ENCODE measurements at places on chromosomes 5 and 9.

- no peak for DNase-seq
These were observed 182.0 kb downstream of the CCDC192 start for GRCh38 chr5:127885176-127885575.

DNA sequence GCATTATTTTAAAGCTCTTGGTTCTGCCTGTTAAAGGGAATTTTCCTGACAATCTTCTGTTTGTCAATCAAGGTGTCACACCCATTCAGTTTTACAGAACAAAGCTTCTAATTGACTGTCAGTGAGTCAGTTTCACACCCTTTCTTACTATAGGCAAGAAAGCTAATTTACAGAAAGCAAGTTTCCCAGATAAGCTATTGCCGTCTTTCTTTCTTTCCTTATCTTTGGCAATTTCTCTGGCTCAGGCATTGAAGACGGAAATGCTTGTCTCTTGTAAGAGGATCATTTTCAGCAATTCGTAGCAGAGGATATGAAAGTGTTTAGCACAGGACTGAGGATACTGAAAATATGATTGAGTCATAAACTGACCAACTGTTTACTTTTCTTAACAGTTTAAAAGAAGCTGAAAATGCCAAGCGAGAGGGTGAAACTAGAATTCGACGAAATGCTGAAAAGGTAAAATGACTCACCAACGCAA is 27.0 kb downstream of the SPINK5 start:
- DNase-seq, result peak; percentile 3

GRCh38 chr9:111038331-111039230 is at the start of gene LPAR1:
Gene LPAR1, minus strand, starts transcription at chr9:111038470. Its CDS starts 66,353 bp downstream, at chr9:110972117.
- DNase-seq, result no peak

- DNase-seq, result no peak
These were observed 181.3 kb upstream of the GNA14 start for GRCh38 chr9:77829420-77829819.

DNA sequence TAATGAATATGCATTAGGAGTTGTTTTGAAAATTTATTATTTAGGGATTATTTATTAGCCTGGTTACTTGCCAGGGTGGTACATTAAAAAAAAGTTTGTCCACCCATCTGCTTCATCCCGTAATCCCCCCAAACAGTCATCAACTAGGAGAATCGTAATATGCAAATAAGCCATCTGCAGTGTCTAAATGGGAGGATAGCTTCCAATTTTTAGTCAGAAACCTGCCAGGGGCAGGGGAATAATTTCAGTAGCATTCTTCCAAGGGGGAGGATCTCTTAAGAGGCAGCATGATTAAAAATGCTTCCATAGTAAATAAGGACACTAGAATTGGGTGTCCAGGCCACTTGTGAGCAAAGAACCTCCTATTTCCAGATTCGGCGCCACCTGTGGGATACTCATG is 43.3 kb downstream of the SH3GL2 start:
- no peak for DNase-seq

Measured in activated CD4-positive, alpha-beta T cell treated with anti-CD3 and anti-CD28 coated beads, Interleukin-2, Interleukin-4, amounts not matched to agents 100 ng/mL and 50 ng/mL, durations not matched to agents 16 hours and 8 hours (primary cell).